ENCODE measurements at places on chromosomes 7 and 10.
A peak's percentile ranks its signal among the peaks of the same experiment; 100 is the strongest.

DNA sequence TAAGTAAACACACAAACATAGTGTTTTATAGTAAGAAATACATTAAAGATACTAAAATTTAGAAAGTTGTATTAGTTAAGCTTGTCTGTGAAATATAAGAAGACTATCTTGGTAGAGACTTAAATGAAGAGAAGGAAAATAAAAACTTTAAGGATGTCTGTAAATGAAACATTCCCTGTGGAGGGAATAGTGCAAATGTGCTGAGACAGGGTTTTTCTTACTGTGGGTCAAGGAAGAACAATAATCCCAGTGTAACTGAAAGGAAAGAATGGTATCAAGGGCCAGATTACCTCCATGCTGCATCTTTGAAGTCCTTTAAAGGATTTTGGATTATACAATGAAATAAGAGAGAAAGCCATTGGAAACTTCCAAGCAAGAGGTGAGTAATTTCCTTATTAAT lies 547.5 kb upstream of the PCDH15 start:
- no peak for DNase-seq

DNA sequence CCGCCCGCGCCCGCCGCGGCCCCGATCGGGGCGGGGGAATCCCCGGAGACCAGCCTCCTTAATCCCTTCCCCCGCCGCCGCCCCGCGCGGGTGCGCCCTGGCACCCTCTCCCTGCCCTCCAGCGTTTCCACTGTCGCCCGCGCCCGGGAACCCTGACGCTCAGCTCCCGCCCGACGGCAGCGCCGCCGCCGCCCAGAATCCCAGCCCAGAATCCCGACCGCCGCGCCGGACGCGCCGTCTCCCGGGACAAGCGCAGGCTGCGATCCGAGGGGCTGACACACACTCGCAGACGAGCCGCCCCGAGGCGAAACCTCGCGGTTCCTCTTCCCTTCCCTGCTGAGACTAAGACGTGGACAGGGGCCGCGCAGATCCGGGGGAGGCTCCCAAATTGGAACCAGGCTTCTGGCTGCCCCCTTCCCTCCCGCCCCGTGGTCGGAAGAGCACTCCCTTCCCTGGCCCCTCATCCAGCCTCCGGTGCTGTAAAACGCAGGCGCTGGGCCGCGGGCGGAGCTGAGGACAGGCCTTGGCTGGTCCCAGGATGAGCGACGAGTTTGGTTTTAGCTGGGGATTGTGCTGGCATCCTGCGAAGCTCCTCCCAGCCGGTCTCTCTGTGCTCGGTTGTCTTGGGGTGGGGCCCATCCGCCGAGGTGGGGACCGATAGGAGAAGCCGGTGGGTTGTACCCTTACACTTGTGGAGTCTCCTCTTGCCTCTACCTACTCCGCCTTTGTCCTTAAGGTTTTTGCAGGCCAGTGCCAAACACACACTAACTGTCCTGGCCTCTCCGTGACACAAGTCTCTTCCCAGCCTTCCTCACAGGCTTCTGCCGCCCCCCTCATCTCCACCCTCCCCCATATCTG lies 1.1 kb downstream of the MARVELD1 start:
- DNase-seq, result peak; percentile 30

DNA sequence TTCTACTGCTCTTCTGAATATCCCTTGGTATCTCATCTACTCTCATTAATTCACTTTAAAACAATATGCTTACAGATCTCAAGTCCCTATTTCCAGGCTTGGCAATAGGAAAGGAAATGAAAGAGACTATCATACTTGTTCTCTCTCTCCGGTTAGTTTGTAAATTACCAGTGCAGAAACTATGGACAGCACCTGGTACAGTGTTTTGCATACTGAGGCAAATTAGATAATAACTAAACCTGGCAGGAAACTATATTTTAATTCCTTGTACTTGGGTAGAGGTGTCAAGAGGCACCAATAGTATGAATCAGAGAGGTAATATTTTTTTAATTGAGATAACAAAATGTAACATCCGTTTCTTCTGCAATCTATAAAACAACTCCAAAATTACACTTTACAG lies 97.7 kb upstream of the TMEM196 start:
- DNase-seq, result no peak

DNA sequence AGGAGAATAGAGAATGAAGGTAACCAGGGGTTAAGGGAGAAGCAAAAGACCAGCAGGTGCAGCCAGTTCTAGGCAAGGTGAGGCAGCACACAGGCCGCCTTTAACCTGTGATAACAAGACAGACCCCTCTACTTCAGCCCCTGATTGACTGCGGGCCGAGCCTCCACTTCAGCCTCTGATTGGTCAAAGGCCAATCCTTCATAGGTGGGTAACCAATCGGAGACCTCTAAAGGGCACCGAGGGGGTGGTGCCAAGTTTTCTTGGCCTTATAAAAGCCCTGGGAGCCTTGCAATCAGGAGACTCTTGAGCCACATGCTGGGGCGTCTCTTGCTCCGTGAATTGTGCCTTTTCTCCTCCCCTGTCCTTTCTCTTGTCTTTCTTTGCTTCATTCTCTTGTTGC lies 98.8 kb downstream of the ELFN1 start:
- DNase-seq, result no peak

GRCh38 chr10:17435187-17435586 lies 19.2 kb downstream of the ST8SIA6 start:
- DNase-seq, result no peak

Measured in anterior cingulate cortex (tissue), 58 donors.